ENCODE measurements at places on chromosomes 7 and 10.
A peak's percentile ranks its signal among the peaks of the same experiment; 100 is the strongest.

GRCh38 chr10:1049425-1049958, 573 bp upstream of the IDI1 start:
- no peak for DNase-seq

- DNase-seq = no peak
Measured at GRCh38 chr10:81722399-81722798, 152.6 kb upstream of the NRG3 start.

DNA sequence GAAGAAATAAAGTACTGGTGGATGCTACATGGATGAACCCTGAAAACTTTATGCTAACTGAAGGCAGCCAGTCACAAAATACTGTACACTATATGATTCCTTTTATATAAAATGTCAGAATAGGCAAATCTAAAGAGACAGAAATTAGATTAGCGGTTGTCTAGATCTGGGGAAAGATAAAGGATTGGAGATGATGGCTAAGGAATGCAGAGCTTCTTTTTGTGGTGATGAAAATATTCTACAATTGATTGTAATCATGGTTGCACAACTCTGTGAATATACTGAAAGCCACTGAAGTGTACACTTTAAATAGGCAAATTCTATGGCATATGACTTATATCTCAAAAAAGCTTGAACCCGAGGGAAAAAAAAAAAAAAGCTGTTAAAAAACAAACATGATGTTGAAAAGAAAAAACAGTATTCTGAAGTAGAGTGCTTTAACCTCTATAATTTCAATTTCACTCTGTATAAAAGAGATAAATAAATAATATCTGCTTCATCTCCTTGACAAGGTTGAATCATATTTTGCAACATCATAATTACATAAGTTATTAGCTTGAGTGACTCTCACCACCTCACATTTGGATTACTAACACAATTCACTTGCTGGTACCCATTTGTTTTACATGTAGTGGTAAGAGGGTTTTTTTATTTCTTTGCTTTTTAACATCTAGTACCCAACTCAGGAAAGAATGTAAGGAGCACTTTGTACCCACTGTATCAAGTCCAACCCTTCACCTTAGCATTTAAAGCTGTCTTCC, 2.8 kb upstream of the GNAI1 start:
- DNase-seq = no peak

DNA sequence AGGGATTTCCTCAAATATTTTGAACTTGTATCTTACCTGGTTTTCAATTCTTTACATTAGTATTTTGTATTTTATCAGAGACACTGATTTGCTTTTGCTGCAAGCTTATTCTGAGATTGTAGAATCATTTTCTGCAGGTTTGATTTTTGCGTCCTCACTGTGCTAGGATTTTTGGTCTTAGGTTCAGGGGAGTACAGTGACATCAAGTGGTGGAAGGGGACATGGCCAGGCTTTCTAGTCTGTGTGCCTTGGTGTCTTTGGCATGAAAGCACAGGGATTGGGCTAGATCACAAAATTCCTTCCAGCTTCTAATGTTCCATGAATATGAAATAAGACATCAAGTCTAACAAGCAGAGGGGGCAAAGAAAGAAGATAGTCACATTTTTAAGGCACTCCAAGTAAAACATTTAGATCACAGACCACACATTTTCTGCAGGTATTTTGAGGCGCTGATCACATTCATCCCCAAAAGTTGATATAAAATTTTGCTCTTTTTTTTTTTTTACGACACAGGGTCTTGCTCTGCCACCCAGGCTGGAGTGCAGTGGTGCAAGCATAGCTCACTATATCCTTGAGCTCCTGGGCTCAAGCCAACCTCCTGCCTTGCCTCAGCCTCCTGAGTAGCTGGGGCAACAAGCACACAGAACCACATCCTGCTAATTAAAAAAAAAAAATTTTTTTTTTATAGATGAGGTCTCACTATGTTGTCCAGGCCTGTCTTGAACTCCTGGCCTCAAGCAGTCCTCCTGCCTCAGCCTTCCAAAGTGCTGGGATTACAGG, 124.4 kb downstream of the PON1 start:
- peak; percentile 22 for DNase-seq

DNA sequence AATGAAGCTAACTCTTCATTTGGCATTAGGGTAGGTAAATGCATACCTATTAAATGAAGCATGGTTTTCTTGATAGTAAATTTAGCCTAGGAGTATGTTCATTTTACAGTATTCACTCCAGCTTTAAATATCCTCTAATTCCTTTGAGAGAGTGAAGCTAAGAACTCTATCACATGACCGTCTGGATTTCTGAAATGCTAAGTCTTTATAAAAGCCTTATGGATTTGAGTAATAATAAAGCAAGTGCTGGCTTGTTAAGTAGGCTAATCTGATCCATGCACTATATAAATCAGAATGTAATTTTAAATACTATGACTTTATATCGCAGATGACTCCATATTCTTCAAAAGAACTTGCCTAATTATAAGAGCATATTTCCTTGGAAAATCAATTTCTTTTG, 64.8 kb downstream of the REEP3 start:
- DNase-seq = no peak
